NCI-H1092 treated with DMSO at 0.1 percent for 48 hours (cell line): ENCODE measurements at places on chromosomes 6 and 20.

- peak; percentile 62 for DNase-seq
Measured at GRCh38 chr6:106608080-106608668, 21.1 kb downstream of the RTN4IP1 start.

- DNase-seq: no peak
Measured at GRCh38 chr6:12967686-12968085, 251.1 kb downstream of the PHACTR1 start.

- no peak for DNase-seq
Measured at GRCh38 chr6:138291036-138291848, 73.0 kb upstream of the PBOV1 start.

DNA sequence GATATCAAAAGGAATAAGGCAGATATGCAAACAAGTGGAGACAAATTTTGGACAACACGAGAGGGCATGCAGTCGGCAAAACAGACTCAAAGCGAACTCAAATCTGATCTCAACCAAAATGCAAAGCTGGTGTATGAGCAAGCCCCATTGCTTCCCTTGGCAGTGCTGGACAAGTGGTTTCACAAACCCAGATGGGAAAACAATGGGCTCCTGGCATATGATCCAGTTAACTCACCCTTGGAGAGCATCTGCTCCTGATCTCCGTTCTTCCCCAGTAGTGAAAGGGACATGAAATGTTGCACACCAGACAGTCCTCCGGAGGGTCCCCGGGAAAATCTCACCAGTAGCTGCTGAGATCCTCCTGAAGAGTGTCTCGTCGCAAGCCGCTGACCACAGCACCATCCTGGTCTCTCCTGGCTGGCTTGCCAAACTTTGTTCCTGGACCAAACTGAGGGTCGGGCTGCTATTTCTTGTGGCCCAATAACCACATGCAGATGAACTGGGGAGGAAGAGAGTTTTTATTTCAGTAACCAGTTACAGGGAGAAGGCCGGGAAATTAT, 84.3 kb upstream of the THBS2 start:
- no peak for DNase-seq

GRCh38 chr6:14286144-14286543, 168.6 kb downstream of the CD83 start:
- DNase-seq: no peak

DNA sequence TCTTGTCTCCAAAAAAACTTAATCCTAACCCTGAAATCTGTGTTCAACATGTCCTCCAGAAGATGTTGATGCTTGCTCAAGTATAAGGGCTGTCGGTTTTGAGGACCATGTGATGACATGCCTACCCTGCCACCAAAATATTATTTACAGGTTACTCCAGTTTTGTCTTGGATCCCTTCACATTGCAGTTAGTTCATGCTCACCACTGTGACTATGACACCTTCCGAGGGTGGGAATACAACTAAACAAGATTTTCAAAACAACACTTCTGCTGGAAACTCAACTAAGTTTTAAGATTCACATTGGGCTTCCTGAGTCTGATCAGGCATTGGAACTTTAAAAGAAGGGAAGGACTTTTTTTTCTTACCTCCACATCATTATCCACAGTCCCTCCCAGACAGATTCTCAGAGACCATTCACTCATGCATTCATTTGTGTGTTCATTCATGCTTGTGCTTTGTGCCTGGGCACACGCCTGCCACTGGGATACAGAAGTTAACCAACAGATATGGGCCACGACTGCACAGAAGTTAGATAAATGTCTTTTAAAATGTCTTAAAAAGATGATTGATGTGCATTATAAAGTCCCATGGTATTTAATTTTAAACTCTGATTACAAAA, 118.7 kb upstream of the GJE1 start:
- DNase-seq: no peak

DNA sequence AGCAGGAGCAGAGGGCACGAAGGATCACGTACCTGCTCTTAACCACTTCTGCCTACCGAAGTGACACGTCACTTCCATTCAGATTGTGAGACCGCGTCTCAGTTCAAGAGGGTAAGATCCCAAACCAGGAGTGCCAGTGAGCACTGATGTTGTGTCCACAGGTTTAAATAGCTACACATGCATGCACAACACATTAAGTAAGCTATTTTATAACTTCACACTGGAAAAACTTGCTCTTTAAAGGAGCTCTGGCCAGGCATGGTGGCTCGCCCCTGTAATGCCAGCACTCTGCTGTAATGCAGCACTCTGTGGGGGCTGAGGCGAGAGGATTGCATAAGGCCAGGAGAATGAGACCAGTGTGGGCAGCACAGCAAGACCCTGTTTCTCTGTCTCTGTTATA, 21.1 kb downstream of the ABHD12 start:
- DNase-seq: no peak

- DNase-seq: no peak
Measured at GRCh38 chr6:25094726-25095125, 159.0 kb upstream of the RIPOR2 start.

DNA sequence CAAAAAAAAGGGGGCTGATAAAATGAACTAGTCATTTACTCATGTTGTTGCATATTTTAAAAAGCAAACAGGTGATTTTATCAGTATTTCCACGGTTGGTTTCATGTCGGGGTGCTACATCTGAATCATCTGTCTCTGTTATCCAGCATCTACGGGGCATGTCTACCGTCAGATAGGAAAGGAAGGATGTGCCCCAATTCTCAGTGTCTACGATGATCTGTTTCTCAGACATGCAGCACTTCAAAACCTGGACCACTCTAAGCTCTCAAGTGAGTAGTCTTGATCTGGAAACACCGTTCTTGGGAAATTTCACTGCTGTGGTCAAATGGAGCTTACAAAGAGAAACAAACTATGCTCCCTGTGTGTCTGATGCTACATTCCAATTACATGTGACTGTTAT, 240.3 kb upstream of the TAB2 start:
- no peak for DNase-seq

GRCh38 chr20:51326201-51326819, 216.2 kb downstream of the NFATC2 start:
- no peak for DNase-seq

GRCh38 chr20:24048024-24048611, 59.5 kb upstream of the GGTLC1 start:
- DNase-seq: no peak

DNA sequence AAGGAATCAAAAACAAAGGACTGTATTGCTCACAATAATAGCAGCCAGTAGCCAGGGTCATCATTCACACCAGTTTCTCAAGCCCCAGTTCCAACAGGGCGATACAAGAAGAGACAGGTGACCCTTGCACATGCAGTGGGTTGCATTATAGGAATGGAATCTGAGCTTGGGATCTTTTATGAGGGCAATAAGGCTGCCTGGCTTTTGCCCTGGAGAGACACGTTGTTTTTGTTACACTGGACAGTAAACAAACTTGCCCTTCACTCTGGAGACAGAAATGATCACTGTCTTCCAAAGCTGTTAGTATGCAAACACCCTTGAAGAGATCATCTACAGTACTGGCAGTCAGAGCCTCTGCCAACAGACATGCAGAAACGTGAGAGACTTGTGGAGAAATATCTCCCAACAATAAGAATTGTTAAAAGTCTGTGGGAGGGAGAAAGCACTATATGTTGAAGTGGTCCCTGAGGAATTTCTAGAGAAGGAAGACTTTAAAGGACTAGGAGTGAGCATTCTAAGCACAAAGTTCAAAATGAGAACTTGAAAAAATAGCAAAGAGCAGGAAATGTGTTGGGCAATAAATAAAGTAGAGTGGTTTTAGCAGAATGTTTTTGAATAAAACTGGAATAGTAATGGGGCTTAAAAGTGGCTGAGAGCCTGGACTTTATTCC, 6.2 kb upstream of the COL12A1 start:
- no peak for DNase-seq

GRCh38 chr20:44643596-44644229, 7.8 kb downstream of the ADA start:
- no peak for DNase-seq

DNA sequence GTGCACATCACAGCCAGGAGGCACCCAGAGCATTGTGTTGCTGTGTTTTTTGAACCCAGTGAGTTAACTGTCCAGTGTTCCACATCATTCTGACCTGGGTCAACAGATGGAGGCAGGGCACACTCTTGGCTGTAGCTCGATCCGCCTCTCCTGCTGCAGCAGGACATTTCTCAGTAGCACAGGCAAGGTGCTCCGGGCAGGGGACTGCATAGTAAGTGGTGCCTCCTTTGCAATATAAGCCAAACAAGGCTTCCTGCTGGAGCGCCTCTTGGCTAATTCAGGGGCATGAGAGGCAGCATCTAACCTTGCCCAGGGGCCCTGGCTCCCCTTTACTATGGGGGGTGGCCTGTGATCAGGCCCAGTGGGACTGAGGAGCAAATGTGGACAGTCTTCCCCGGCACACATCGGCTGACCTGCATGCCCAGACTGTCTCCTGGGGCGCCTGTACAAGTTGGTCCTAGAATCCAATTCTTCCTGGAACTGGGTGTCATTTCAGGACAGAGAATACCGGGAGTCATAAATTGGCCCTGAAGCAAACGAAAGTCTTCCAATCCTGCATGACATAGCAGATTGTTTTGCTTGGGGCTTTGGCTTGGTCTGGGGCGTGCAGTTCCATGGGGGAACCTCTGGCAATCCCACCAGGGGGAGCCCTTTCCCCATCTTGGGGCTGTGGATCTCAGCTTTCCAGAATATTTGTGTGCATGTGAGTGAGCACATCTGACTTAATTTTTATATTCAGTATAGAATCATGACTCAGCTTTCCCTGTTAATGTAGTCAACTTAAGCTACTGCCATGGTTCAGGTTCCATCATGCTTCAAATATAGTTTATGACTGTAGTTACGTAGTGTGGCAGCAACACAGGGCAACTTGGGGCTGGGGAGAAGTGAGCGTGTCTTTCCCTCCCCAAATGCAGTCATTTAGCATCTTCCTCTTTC, 56.0 kb upstream of the DDR1 start:
- DNase-seq: peak; percentile 9

DNA sequence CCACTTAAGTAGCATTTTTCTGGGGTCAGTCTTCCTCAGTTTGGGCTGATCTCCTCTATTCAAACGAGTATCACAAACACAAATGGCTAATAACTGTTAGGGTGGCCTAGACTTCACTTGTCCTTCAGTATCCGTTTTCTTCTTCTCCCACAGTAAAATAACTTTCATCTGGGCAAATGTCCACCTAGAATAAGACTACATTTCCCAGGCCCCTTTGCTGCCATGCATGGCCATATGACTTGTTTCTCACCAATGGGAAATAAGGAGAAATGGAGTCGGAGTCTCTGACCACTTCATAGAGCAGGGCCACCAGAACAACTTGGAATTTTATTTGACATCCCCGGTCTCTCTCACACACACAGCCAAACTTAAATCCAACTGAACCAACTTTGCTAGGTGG, 51.4 kb downstream of the SULF2 start:
- DNase-seq: no peak

DNA sequence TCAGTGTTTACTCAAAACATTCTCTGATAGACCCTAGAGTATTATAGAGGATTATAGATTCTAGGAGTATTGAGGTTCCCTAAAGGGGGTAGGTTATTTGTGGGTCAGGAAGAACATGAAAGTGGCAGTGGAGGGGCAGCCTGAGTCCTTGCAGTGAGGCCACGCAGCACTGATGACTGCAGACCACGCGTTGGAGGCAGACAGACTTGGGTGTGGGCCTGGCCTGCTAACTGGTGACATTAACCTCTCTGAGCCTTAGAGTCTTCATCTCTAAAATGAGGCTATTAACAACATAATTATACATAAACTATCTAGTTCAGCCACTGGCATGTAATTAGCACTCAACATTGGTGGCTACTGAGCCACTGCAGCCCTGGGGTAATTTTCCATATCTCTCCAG, 16.1 kb downstream of the MTCL3 start:
- DNase-seq: no peak

GRCh38 chr6:74851596-74851995, 354.3 kb downstream of the COL12A1 start:
- no peak for DNase-seq

- DNase-seq: no peak
Measured at GRCh38 chr20:39691151-39691862, 729.2 kb downstream of the DHX35 start.
